ENCODE measurements at places on chromosomes 2 and 18. TPM values are rescaled to one million over a fixed set of nuclear protein-coding genes. Genes with fewer than 3 reads are reported as not detected.

Gene CAVIN2
- 121 TPM for total RNA-seq

Gene MYOM1
- 0.10 TPM for total RNA-seq

Gene TUBA3E
- total RNA-seq, result not detected

Gene RAMP1
- total RNA-seq, result 0.52 TPM

Gene IL36B
- not detected for total RNA-seq

Gene GALNT14
- 21.8 TPM for total RNA-seq

Gene ALPI
- not detected for total RNA-seq

Gene HRH4
- total RNA-seq, result 0.12 TPM

Gene STAT4
- total RNA-seq, result 10.4 TPM

Gene KIAA2012
- total RNA-seq, result not detected

Gene TYW5
- 16.6 TPM for total RNA-seq

Gene LIMS4
- total RNA-seq, result not detected

Gene HAAO
- total RNA-seq, result not detected

Gene LYPD6
- 5.6 TPM for total RNA-seq

Gene PROKR1
- total RNA-seq, result not detected

Gene RTP5
- not detected for total RNA-seq

Gene FBXO36
- total RNA-seq, result 1.4 TPM

Gene IL1R1
- 16.3 TPM for total RNA-seq

Gene GKN1
- total RNA-seq, result 1.6 TPM

Gene SCG2
- total RNA-seq, result 11.2 TPM

Gene EHBP1
- 22.7 TPM for total RNA-seq

Gene FAM237A
- total RNA-seq, result not detected

Gene IL1RL2
- not detected for total RNA-seq

Gene TLX2
- 0.40 TPM for total RNA-seq

Measured in NCI-H460 (cell line).